Inflammatory macrophage treated with lipopolysaccharide for 4 hours (primary cell): ENCODE measurements at places on chromosomes 2 and 18.

- DNase-seq, result no peak
These were observed 72.9 kb downstream of the XRCC5 start for GRCh38 chr2:216181953-216182461.

GRCh38 chr18:51953521-51953920 lies 386.5 kb upstream of the DCC start:
- no peak for DNase-seq

DNA sequence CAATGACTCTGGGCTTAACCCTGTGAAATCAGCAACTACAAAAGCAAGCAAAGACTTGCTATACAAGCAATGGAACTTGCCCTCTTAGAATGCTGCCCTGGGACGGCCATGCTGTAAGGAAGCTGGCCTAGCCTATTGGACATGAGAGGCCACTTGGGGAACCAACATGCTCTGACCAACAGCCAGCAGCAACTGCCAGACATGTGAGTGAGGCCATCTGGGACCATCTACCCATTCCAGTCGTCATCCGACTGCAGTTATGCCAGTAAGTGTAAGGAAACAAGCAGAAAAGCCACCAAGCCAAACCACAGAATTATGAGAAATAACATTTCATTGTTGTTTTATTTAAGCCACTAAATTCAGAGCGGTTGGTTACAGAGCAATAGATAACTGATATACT lies 40.9 kb downstream of the CLASP1 start:
- DNase-seq, result no peak

- DNase-seq, result peak; percentile 99
These were observed 7.1 kb downstream of the MREG start for GRCh38 chr2:216006164-216006663.

- DNase-seq, result no peak
These were observed 6.0 kb upstream of the GLI2 start for GRCh38 chr2:120729406-120730399.

GRCh38 chr2:30145826-30146336 lies 926 bp upstream of the YPEL5 start:
- no peak for DNase-seq

DNA sequence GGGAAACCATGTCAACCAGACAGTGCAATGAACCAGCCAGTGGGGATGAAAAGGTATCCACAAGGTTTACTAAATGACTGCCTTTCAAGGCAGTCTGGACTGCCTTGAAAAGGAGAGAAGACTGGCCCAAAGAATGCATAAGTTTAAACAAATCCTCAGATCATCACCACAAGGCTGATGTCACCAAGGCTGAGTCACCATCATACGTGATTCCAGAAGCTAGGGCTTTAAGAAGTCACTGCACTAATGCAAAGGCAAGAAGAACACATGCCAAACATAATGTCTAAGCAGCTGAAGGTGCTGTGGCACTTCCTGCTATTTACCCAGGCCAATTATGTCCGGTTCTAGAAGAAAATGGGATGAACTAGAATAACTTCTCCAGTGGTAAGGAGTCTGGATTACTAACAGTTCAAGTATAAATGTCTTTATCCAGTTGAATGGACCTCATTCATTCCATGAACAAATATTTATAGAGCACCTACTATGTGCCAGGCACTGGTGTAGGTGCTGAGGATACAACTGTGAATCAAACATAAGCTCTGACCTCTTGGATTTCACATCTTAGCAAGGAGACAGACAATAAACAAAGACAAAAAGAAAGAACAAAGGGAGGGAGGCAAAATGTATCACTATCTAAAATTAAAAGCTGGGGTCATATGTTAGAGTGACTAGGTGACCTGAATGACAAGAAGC lies 37.6 kb upstream of the ONECUT2 start:
- DNase-seq, result peak; percentile 6

DNA sequence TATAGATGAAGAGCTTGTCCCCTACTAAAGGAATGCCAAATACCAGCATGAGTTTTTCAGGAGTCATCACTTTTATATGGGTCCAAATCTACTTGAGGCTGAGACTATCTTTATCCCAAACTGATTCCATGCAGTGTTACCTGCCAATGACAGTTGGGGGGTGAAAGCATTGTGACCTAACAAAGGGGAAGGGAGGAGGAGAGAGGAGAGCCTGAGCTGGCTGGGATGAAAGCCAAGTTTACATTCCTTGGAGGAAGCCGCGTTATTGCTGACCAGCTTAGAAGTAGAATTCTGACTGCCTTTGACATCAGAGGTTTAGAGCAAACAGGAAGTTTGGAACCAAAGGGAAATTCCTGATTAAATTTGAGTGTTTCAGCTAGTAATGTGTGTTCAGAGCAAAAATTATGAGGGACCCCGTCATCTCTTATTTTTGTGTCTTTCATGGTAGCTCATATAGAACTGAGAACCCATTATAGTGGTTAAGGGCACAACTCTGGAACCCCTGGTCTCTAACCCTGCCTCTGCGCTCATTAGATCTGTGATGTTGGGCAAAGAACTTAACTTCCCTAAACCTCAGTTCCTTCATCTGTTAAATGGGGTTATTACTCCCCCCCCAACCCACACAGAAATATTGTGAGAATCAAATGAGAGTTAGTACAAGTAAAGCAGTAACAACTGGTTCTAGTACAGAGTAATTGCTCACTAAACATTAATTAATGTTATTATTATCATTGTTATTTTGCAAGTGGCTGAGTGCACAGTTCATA lies 199.3 kb upstream of the EPAS1 start:
- DNase-seq, result peak; percentile 90

- no peak for DNase-seq
These were observed 136.1 kb upstream of the NOSTRIN start for GRCh38 chr2:168666339-168666738.

- peak; percentile 28 for DNase-seq
These were observed 261.6 kb downstream of the ASXL3 start for GRCh38 chr18:33839452-33840211.

- DNase-seq, result no peak
These were observed 616.7 kb upstream of the REG3G start for GRCh38 chr2:78408795-78409118.

GRCh38 chr2:207770602-207771404 lies 1.1 kb upstream of the FZD5 start:
- DNase-seq, result peak; percentile 10

DNA sequence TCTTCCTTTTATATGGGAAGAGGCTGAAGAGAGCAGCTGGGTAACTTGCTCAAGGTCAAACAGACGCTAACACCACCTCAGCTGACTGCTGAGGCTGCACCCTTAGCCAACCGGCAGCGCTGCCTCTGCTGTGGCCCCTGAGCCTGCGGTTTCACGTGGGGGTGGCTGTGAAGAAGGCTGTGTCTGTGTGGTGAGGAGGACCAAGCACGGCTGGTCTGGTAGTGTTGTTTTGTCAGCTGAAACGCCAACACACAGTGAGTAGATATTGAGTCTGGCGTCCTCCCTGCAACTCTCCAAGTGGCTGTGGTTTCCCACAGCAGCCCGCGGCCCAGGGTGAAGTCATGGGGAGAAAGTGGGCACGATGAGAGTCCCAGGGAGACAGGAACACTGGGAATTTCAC lies 69.6 kb downstream of the THNSL2 start:
- DNase-seq, result no peak

GRCh38 chr2:229044581-229044980 lies 226.5 kb downstream of the PID1 start:
- DNase-seq, result no peak

DNA sequence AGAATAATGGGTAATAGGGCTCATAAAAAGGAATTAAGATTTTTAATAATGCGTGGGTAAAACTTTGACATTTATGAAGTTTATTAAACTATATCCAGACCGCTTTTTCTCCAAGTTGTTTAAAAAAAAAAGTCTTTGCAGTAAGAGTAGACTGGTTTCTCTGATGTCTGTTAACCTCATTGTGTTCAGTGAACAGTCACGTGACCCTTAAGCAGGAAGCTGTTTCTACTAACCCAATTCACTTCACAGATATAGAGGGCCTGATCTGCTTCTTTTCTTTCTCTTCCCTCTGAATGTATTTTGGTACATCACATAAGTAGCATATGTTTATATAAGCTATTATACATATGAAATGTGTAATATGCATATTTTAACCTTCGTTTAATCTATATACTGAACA lies 1011.3 kb upstream of the CELF4 start:
- DNase-seq, result no peak
